ENCODE measurements at places on chromosomes 6 and 20.

- no peak for DNase-seq
- H3K27ac ChIP-seq = no peak overlapping the region
- peaks cover 89% of the 10 kb centered on the region for H3K36me3 ChIP-seq
- H3K4me1 ChIP-seq = no peaks in the 10 kb centered on the region
- no peaks in the 10 kb centered on the region for H3K27me3 ChIP-seq
These were observed 35.0 kb downstream of the CDC5L start for GRCh38 chr6:44422531-44422930.

- H3K4me3 ChIP-seq = no peak overlapping the region
- no peak overlapping the region for H3K27ac ChIP-seq
- H3K4me1 ChIP-seq = peaks cover 15% of the 10 kb centered on the region
- H3K36me3 ChIP-seq = no peaks in the 10 kb centered on the region
- H3K27me3 ChIP-seq = no peaks in the 10 kb centered on the region
- DNase-seq = no peak
These were observed 45.4 kb downstream of the TULP4 start for GRCh38 chr6:158357570-158358216.

DNA sequence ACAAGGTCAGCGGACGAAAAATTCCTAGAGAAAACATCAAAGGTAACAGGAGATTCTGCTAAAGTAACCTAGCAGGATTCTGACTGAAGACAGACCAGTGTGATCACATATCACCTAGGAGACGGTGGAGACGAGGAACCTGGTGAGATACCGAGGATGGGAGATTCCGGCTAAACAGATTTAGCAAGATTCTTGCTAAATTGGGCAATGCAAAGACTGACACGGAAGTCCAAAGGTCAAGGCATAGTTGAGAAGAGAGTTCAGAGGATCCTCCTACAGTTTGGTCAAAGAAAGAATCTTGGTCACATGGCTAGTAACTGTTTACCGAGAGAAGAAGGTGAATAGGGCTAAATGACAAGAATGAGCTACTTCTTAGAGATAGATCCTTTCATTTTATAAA, 61.1 kb downstream of the TMEM170B start:
- DNase-seq = no peak
- no peak overlapping the region for H3K27ac ChIP-seq
- H3K27me3 ChIP-seq = no peaks in the 10 kb centered on the region
- H3K36me3 ChIP-seq = no peaks in the 10 kb centered on the region
- H3K4me1 ChIP-seq = no peaks in the 10 kb centered on the region

DNA sequence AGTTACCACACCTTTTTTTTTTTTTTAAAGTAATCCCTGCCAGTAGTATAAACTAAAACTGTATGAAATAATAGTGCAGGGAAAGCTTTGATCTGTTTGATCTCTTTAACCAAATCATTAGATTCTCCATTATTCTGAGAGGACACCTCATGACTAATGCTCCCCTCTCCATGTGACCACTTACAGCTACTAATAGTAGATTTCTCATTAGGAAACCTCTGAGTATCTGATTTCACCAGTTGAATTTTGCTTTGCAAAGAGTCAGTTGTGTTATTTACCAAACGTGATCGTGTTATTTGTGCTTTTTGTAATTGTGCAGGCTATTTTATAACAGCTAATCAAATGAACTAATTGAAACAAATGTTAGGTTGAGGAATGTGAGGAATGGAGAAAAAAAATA, 12.5 kb downstream of the CASP8AP2 start:
- H3K36me3 ChIP-seq = peaks cover 23% of the 10 kb centered on the region
- no peak for DNase-seq
- H3K27me3 ChIP-seq = no peaks in the 10 kb centered on the region
- H3K4me1 ChIP-seq = peaks cover 7% of the 10 kb centered on the region
- no peak overlapping the region for H3K4me3 ChIP-seq
- H3K27ac ChIP-seq = no peak overlapping the region

DNA sequence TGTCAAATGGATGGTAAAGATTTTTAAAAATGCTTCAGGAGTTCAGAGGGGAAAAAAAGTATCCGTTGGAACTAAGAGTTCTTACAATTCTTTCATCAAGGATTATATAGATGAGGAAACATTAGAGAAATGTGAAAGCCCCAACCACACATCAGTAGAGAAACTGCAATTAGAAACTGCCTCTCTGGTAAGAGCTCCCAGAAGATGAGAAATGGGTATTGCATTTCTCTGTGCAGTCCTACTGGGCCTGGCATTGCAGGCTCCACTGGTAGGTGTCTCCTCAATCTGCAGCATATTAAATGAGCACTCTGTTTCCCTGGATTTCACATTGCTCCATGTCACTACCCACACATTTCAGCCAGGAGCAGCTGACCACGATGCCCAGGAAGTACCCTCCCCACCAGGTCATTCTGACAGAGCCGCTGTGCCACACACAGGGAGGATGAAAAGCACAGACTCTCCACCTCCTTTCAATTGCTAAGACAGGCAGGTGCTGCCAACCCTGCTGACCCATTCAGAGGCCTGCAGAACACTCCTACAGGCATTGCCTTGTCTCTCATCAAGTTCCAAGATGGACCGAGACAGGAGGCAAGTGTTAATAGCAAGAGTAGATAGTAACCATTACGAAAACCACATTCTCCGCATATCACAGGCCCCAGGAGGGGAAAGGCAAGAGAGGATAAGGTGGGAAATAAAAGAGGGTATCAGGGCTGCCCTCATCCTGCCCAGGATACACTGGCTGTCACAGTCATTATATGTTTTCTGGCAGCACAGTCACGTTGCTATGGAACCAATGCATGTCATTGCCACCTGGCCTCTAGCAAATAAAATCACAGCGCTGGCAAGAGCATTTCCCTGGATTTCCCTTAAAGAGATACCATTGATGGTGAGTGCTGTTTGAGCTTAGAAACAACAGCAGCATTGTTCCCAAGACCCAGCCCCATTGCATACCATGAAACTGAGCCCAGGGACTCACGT, 241.7 kb downstream of the ATXN1 start:
- H3K27me3 ChIP-seq = no peaks in the 10 kb centered on the region
- H3K27ac ChIP-seq = no peak overlapping the region
- no peak overlapping the region for H3K4me3 ChIP-seq
- H3K36me3 ChIP-seq = peaks cover 25% of the 10 kb centered on the region
- no peaks in the 10 kb centered on the region for H3K4me1 ChIP-seq

All from lower lobe of right lung (tissue), 2 donors.